ENCODE measurements at places on chromosomes 3 and 15.

DNA sequence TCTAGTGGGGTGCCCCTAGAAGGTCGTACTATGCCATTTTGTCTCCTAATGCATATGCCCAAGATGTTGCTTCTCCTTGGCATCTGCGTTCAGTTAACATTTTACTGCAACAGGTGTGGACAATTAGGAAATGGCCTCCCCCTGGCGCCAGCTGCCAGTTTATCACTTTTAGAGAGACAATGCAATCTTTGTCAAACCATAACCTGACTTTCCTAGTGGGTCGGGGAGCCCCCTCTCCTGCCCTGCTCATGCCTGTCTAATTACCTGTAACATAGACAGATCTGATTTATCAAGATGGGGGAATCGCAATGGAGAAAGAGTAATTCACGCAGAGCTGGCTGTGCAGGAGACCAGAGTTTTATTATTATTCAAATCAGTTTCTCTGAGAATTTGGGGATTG is 353.7 kb upstream of the SGO1 start:
- no peak for DNase-seq

DNA sequence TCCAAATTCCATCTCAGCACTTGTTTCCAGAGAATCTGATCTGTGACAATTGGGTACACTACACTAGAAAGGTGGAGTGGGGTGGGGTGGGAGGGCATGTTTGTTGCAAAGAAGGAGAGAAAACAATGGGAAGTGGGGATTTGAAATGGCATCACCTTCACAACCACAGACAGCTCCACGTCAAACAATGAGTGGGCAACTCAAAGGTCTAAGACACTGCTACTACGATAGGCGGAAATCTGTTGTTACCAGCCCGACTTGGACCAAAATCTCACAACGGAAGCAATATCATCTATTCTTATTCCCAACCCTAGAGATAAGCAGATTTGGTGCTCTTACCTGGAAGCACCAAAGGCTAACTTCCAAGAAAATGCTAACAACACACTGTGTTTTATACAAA is 3.3 kb downstream of the CYP19A1 start:
- DNase-seq = no peak

GRCh38 chr3:57967590-57967989 is 40.6 kb upstream of the FLNB start:
- DNase-seq = no peak

- DNase-seq = no peak
Measured at GRCh38 chr3:107965136-107965655, 125.6 kb downstream of the CD47 start.

GRCh38 chr3:25103391-25103790 is 324.7 kb upstream of the RARB start:
- no peak for DNase-seq

DNA sequence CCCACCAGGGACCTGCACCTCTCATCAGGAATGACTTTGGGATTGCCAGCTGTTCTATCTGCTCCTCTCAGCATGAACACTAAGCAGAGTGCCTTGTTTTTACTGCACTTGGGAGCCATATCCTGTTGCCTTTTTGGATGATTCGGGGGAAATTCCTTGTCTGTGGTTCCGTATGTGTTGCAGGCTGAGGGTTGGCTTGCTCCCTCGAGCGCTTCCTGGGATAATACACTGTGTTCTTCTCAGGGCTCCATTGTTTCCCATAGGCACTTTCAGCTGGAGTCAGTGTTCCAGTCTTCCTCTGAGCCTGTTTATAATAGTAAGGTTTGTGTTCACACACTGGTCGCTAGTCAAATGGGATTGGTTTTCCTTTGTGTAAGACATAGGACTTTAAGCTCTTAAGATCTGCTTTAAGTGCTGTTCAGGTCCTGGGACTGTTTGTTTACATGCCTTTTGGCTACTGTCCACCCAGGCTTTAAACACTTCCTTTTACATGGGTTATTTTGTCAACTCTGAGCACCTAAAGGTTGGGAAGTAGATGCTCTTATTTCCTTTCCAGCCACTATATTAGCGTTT is 23.4 kb downstream of the BOC start:
- DNase-seq = no peak

DNA sequence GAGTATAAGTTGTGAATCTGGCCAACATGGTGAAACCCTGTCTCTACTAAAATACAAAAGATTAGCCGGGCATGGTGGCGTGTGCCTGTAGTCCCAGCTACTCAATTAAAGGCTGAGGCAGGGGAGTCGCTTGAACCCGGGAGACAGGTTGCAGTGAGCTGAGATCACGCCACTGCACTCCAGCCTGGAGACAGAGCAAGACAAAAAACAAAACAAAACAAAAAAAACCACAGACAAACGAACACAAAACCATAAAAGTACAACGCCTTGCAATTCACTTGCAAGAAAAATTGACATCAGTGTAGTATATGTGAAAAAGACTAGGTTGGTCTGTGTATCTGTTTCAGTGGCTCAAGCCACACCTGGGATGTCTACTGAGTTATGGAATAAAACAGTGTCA is 29.9 kb upstream of the CCDC80 start:
- DNase-seq = no peak
